ENCODE measurements at places on chromosomes 1 and 21. TPM values are rescaled to one million over a fixed set of nuclear protein-coding genes. Genes with fewer than 3 reads are reported as not detected.

GRCh38 chr1:46298387-46298786, 5.0 kb downstream of the LRRC41 start:
- H3K36me3 ChIP-seq: peaks cover 31% of the 10 kb centered on the region
- H3K4me1 ChIP-seq: peaks cover 13% of the 10 kb centered on the region
- no peaks in the 10 kb centered on the region for H3K27me3 ChIP-seq
- no peak for DNase-seq
- H3K27ac ChIP-seq: no peak overlapping the region

- H3K36me3 ChIP-seq: no peaks in the 10 kb centered on the region
- no peak for DNase-seq
- no peaks in the 10 kb centered on the region for H3K4me1 ChIP-seq
- H3K4me3 ChIP-seq: no peak overlapping the region
- no peak overlapping the region for H3K27ac ChIP-seq
Observed at GRCh38 chr1:16042096-16042495, 1.5 kb upstream of the CLCNKB start.

GRCh38 chr1:45557422-45557944, 6.9 kb downstream of the AKR1A1 start:
- H3K27me3 ChIP-seq: no peaks in the 10 kb centered on the region
- no peaks in the 10 kb centered on the region for H3K4me1 ChIP-seq
- DNase-seq: no peak
- H3K36me3 ChIP-seq: peaks cover 24% of the 10 kb centered on the region
- H3K27ac ChIP-seq: no peak overlapping the region

- no peak overlapping the region for H3K27ac ChIP-seq
- no peak for DNase-seq
- no peaks in the 10 kb centered on the region for H3K27me3 ChIP-seq
- H3K4me1 ChIP-seq: peaks cover 15% of the 10 kb centered on the region
- H3K4me3 ChIP-seq: no peak overlapping the region
Observed at GRCh38 chr21:42561762-42562650, 48.4 kb downstream of the SLC37A1 start.

DNA sequence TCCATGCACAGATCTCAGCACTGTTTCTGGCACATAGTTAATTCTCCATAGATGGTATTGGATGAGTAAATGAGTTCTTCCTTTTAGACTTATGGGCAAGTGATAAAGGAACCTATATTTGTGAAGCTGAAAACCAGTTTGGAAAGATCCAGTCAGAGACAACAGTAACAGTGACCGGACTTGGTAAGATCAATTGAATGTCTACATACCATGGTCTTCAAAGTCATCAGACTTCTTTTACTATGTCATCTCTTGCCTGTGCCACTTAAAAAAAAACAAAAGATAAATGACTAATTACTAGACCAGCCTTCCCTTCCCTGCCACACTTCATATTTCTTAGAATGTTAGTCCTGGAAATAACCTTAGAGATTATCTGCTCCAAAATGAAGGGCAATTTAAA, 246.7 kb downstream of the HMCN1 start:
- H3K4me1 ChIP-seq: no peaks in the 10 kb centered on the region
- no peak overlapping the region for H3K4me3 ChIP-seq
- no peaks in the 10 kb centered on the region for H3K27me3 ChIP-seq
- no peak overlapping the region for H3K27ac ChIP-seq
- DNase-seq: no peak

DNA sequence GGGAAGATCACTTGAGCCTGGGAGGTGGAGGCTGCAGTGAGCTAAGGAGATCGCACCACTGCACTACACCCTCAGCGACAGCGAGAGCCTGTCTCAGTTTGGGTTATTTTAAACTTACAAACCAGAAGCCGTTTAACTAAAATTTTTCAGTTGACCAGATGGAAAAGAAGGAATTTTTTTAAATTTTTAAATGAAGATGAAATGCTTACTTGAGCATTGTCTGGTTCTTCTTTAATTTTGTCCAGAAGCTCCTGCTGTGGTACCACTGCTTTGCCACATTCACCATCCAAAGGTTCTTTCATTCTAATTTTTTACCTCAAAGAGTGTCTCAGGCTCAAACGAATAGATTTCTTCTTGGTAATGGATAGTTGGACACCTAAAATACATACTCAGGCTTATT, 1.4 kb downstream of the ZMYM6 start:
- H3K27ac ChIP-seq: peak overlapping the region; percentile 98
- no peak for DNase-seq
- peaks cover 2% of the 10 kb centered on the region for H3K27me3 ChIP-seq
- peaks cover 5% of the 10 kb centered on the region for H3K4me1 ChIP-seq

DNA sequence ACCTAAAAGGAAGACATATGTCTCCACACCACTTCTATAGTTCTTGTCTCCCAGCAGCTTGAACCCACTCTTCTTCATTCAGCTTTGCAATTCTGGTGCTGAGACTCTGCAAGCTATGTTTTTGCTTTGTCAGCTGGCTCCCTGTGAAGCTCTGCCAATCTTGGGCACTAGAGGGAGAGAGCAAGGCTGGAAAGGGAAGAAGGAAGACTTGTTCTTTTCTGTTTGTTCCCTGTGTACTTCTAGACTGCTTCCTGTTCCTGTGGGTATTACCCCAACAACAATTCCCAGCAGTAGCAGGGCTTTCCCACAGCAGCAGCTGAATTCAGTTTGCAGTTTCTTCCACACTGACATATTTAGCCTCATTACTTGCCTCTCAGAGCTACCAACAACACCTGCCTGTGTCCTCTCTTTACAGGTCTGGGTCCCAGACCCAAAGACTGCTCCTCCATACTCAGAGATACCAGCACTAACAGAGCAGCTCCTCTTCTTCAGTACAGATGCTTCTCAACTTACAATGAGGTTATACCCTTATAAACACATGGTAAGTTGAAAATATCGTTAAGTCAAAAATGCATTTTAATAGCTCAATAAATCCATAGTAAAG, 275.2 kb upstream of the NEGR1 start:
- no peaks in the 10 kb centered on the region for H3K27me3 ChIP-seq
- H3K27ac ChIP-seq: no peak overlapping the region
- no peak overlapping the region for H3K4me3 ChIP-seq
- peak; percentile 34 for DNase-seq
- H3K36me3 ChIP-seq: no peaks in the 10 kb centered on the region
- no peaks in the 10 kb centered on the region for H3K4me1 ChIP-seq

DNA sequence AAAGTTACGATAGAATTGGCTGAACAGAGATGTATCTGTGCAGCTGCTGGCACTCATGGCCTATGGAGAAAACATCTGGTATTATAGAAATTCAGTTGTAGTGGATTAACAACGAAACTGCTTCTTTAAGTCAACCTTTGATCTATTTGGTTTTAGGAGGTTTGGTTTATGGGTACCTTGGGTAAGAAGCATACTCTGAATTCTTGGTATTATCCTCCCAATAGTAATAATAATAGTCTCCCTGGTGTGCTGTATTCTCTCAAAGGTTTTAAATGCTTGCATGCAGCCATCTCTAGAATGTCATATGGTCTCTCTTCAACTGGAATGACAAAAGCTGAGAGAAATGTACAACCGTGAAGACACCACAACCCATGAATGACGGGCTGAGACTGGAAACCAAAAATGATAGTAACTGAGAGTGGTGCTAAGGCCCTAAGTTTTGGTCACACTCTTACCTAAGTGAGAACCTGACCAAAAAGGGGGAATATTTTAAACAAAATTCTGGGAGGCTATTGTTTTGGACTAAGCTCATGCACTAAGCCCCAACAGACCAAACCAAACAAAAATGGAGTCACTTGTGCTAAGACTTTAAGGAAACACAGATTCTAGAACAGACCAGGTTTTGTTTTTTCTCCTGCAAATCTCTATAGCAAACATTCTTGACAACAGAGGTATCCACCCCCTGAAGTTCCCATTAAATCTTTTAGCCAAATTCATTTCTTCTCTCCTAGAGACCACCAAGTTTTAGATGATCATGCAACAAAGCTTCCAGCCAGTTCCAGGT, 17.6 kb upstream of the TMEM61 start:
- no peak overlapping the region for H3K4me3 ChIP-seq
- no peaks in the 10 kb centered on the region for H3K27me3 ChIP-seq
- no peaks in the 10 kb centered on the region for H3K4me1 ChIP-seq
- DNase-seq: no peak
- H3K36me3 ChIP-seq: no peaks in the 10 kb centered on the region

DNA sequence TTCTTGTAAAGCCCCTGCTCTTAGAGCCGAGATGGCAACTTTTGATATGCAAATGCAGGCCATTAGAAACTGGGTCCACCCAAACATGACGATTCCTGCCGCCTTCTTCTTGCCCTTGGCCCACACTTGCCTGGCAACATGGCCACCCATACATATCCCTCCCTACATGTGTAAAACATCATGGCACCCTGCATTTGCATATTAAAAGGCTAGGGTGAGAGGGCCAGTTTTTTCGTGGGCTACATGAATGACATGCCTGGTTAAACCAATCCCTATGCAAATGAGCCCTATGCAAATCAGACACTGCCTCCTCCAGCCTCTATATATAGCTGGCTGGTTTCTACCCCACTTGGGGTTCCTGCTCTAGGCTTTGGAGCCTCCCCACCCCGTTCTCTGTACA, 18.8 kb downstream of the PLA2G2A start:
- H3K36me3 ChIP-seq: no peaks in the 10 kb centered on the region
- no peak for DNase-seq
- no peak overlapping the region for H3K27ac ChIP-seq
- no peaks in the 10 kb centered on the region for H3K4me1 ChIP-seq
- H3K27me3 ChIP-seq: no peaks in the 10 kb centered on the region
- H3K4me3 ChIP-seq: no peak overlapping the region

The SSR2 gene
- 313 TPM for total RNA-seq

The RAB42 gene
- 9.2 TPM for total RNA-seq

The CCDC24 gene
- total RNA-seq: 12.4 TPM

The BCAR3 gene
- total RNA-seq: 10.4 TPM

The TNFRSF4 gene
- total RNA-seq: 1.5 TPM

The LCE1A gene
- not detected for total RNA-seq

The CAPN8 gene
- 0.17 TPM for total RNA-seq

The HAO2 gene
- not detected for total RNA-seq

The HUNK gene
- total RNA-seq: 3.0 TPM

Data from spinal cord (tissue), 10 donors.